ENCODE measurements at places on chromosomes 7 and 10. TPM values are rescaled to one million over a fixed set of nuclear protein-coding genes. Genes with fewer than 3 reads are reported as not detected.

DNA sequence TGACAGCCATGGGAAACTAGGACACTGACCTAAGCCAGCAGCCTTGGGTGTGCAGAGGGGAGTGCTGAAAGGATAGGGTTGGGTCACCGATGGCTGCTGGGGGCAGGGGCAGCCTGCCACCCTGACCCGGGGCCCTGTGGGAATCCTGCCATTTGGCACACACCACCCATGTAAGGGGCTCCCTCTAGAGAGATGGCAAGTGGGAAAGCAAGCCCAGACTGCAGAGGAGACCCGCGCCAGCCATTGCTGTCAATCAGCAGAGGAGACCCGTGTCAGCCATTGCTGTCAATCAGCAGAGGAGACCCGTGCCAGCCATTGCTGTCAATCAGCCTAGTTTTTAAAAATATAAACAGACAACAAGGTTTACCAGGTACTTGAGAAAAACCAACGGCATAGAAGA, 27.4 kb upstream of the PRKAG2 start:
- DNase-seq, result no peak

DNA sequence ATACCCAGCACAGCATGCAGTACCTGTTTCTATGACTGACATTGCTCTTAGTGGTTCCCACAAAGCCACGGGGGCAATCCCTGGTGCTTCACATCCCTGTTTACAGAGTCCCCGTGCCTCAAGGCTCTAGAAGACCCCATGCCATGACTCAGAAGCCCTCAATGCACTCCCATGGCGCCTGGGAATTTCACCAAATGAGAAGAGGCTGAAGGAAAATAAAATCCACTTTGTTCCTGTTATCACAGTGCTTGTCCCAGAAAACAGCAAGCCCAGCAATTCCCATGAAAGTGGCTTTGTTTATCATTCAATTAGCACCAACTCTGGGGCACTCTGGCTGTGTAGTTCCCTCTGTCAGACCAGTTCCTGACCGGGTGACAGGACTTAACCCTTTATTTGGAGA, 268.3 kb downstream of the TNS3 start:
- no peak for DNase-seq

- no peak for DNase-seq
Observed at GRCh38 chr7:91047636-91048035, 216.6 kb upstream of the FZD1 start.

GRCh38 chr7:134723892-134724291, 55.5 kb upstream of the CALD1 start:
- no peak for DNase-seq

GRCh38 chr7:95631527-95631926, 35.2 kb upstream of the PDK4 start:
- no peak for DNase-seq

GRCh38 chr10:126196281-126196680, 192.0 kb downstream of the ADAM12 start:
- no peak for DNase-seq

DNA sequence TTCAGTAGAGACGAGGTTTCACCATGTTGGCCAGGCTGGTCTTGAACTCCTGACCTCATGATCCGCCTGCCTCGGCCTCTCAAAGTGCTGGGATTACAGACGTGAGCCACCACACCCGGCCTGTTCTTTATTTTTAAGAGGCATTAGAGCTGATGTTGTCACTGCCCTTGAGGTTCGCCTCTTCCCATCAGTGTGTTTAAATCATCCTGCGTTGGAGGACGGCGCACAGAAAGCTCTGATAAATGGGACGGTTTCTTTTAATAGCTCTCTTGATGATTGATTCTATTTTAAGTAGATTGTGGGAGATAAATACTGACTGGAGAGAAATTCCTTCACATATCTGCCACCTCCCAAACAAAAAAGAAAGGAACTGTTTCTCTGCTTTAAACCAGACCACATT, 29.0 kb downstream of the UPP1 start:
- no peak for DNase-seq

Gene LIPN
- polyA plus RNA-seq, result not detected

Gene RHOBTB1
- 88.3 TPM for polyA plus RNA-seq

Gene FAM241B
- polyA plus RNA-seq, result 7.7 TPM

Gene CADPS2
- 58.1 TPM for polyA plus RNA-seq
